ENCODE measurements at places on chromosomes 7 and 10.

DNA sequence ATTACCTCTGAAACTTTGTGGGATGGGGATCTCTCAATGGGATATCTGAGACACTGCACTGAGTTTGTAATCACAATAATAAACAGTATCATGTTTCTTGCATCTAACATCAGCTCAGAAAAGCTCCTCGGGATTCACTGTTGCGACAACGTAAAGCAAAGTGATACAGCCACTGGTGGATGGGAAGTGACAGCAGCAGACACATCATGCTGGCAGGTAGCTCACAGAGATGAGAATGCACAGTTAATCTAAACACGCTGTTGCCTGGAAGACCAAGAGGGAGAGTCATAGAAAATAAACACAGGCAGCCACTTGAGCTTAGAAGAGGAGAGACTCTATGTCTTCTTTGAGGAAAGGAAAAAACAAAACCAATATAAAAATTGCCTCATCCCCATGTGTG is 513.8 kb downstream of the MAGI2 start:
- DNase-seq: no peak

DNA sequence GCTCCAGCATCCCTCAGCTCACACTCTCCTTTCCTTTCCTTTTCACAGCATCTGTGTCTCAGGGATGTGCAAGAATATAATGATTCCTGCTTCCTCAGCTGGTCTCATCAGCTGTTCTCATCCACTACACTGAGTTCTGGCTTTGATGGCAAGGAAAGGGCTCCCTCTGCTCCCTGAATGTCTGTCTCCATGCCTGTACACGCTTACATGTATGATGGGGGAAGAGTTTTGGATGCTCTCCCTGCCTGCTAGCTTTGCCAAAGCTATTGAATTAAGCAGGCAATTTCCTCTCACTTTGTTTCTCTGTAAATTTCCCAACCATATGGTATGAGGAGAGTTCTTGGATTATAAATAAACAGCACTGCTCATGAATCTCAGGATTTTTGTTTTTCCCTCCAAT is 254.5 kb downstream of the SORCS3 start:
- no peak for DNase-seq

DNA sequence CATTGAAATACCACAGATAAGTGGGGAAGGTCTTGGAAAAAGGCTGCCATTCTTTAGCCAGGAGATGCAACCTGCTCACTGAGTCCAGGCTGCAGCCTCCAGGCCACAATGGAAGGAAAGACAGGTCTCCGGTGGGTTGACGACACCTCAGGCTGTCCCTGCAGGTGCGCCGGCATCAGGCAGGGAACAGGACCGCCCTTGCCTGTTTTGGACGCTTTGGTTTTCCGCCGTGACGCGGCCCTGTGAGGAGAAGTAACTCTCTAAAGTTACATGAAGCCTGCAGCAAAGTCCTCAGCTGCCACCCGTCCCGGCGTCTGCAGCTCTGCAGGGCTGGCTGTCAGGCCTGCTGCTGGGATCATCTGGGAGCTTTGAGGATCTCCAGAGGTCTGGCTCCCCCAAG is 147.0 kb downstream of the WDR37 start:
- no peak for DNase-seq

- DNase-seq: no peak
Measured at GRCh38 chr7:133593561-133593960, 340.7 kb downstream of the EXOC4 start.

- DNase-seq: no peak
Measured at GRCh38 chr7:128036226-128036940, 5.1 kb upstream of the LRRC4 start.

Measured in stimulated activated CD4-positive, alpha-beta T cell treated with anti-CD3 and anti-CD28 coated beads, Interleukin-12 subunit alpha, Interleukin-12 subunit beta, amount 100 ng/mL, for 4 hours (primary cell).